ENCODE measurements at places on chromosomes 6 and 20. TPM values are rescaled to one million over a fixed set of nuclear protein-coding genes. Genes with fewer than 3 reads are reported as not detected.

Gene ZNF341
- 0.68 TPM for total RNA-seq

Gene BHLHE23
- total RNA-seq = not detected

- DNase-seq = no peak
Observed at GRCh38 chr6:102154176-102154575, 760.7 kb downstream of the GRIK2 start.

GRCh38 chr6:34993213-34993612, 104.2 kb downstream of the ANKS1A start:
- DNase-seq = no peak

GRCh38 chr6:47168180-47168579, 126.0 kb upstream of the ADGRF1 start:
- DNase-seq = peak; percentile 94

GRCh38 chr20:3923818-3924217, 34.6 kb downstream of the PANK2 start:
- DNase-seq = no peak

Measured in H4 (cell line).